ENCODE measurements at places on chromosomes 1 and 21.

DNA sequence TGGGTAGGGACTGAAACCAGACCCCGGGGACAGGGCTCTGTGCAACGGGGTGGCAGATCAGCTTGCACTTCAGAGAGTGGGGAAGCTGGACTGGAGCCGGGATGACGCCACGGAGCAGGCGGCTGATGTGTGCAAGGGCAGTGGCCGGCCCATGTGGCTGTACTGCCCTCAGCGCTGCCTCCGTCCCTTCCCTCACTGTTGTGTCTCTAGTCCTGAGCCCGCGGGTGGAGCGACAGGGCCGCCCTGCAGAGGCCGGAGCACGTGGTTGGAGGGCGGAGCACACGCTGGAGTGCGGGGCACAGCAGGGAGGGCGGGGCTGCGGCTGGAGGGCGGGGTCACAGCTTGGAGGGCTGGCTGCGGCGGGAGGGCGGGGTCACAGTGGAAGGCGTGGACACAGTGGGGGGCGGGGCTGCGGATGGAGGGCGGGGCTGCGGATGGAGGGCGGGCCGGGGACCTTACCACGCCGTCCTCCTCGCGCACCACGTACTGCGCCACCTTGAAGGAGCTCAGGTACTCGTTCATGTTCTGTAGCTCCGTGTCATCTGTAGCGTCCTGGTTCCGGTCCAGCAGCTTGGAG lies 52.4 kb downstream of the CHD5 start:
- DNase-seq = no peak

DNA sequence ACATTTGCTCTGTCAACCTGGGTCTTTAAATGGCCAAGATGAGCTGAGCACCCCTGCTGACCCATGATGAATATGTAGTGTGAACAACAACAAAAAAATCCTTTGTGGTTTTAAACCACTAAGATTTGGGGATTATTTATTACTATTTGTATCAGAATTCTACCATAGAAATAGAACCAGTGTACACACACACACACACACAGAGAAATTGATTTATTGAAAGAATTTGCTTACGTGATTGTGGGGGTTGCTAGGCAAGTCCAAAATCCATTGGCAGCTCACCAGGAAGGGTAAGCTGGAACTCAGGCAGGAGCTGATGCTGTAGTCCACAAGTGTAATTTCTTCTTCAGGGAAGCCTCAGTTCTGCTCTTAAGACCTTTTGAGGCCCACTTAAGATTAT lies 82.5 kb upstream of the MAP1LC3C start:
- no peak for DNase-seq

GRCh38 chr21:19692231-19692630 lies 1288.6 kb upstream of the TMPRSS15 start:
- no peak for DNase-seq

- DNase-seq = no peak
These were observed 24.6 kb downstream of the SYT2 start for GRCh38 chr1:202685641-202686040.

GRCh38 chr1:205284420-205285144 lies 37.0 kb downstream of the NUAK2 start:
- DNase-seq = peak; percentile 91

DNA sequence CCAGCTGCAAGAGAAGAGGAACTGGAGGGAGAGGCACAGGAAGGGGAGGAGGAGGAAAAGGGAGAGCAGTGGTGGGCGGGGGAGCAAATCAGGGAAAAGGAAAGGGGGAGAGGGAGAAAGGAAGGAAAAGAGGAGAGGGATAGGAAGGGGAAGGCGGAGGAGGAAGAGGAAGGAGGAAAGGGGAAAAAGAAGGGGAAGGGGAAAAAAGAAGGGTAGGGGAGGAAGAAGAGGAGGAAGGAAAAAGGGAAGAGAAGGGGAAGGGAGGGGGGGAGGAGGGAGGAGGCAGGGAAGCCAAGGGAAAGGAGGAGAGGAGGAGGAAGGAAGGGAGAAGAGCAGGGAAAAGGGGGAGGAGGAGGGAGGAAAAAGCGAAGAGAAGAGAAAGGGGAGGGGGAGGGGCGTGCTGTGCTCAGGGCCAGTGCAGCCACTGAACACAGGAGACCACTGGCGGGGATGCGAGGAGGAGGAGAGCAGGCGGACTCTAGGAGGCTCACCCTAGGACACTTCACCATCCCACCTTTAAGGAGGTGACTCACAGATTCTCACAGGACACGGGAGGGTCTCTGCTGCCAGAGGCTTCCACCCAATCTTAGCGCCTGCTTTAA lies 33.1 kb downstream of the PGBD5 start:
- no peak for DNase-seq

DNA sequence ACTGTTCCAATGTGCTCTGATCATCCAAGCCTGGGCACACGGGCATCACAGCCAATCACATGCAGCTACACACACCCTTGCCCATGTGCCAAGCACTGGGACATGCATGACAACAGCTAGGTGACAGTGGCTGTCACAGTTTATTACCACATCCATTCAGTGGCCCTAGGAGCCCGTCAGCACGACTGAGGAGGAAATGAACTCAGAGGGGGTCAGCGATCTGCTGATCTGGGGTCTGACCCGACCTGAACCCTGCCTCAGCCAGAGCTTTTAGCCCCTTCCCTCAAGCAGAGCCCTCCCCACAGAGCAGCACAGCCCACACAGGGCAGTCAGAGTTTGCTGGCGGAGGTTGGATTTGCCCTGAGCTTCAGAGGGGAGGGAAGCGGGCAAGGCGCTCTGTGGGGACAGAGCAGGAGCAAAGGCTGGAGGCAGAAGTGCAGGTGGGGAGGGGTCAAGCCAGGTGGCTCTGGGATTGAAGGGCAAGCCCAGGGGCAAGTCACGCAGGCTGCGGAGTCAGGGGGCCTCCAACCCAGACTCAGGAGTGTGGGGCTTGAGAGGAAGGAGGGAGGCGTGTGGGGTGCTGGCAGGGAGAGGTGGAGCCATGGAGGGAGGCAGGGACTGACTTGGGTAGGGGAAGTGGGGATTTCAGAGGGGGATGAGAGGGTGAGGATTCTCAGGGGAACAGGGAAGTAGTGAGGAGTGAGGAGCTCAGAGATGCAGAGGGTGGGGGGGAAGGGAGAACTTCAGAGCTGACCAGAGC lies 10.4 kb downstream of the SH3BGRL3 start:
- DNase-seq = peak; percentile 78

GRCh38 chr1:97004054-97004453 lies 282.5 kb downstream of the PTBP2 start:
- no peak for DNase-seq

DNA sequence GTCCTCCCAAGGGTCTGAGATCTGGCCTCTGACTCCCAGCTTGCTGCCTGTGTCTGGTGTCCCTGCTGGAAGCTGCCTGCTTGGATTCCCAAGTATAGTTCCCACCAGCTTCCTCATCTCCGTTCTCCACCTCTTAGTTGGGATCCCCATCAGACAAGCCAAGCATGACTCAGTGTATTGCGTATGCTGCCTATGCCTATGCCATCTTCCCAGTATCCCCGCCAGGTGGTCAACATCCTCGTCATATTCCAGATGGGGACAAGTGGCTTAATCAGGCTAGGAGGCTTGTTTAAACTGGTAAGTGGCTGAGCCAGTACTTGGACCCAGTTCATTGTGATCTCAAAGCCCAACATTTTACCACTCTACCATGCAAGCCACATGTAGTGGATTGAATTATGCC lies 204.4 kb downstream of the GRIK3 start:
- no peak for DNase-seq

GRCh38 chr21:46376856-46377453 lies 53.0 kb downstream of the PCNT start:
- DNase-seq = no peak

DNA sequence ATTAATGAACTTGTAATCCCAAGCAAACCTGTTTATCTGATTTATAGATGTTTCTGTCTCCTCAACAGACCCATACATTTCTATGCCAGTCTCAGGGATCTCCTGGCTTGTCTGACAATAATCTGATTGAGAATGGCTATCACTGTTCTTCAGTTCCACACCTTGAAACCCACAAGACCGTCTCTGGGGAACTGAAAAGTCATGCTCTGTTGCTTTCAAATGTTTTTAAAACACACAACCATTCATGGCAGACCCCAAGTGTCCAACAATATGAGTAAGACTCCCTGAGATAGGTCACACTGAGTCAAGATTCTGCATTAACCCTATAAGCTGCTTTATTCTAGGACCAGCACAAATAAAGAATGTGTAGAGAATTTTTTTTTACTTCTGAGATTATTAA lies 611.2 kb upstream of the PLXNA2 start:
- no peak for DNase-seq

- DNase-seq = peak; percentile 23
These were observed 110.8 kb downstream of the LACTBL1 start for GRCh38 chr1:22861764-22862440.

DNA sequence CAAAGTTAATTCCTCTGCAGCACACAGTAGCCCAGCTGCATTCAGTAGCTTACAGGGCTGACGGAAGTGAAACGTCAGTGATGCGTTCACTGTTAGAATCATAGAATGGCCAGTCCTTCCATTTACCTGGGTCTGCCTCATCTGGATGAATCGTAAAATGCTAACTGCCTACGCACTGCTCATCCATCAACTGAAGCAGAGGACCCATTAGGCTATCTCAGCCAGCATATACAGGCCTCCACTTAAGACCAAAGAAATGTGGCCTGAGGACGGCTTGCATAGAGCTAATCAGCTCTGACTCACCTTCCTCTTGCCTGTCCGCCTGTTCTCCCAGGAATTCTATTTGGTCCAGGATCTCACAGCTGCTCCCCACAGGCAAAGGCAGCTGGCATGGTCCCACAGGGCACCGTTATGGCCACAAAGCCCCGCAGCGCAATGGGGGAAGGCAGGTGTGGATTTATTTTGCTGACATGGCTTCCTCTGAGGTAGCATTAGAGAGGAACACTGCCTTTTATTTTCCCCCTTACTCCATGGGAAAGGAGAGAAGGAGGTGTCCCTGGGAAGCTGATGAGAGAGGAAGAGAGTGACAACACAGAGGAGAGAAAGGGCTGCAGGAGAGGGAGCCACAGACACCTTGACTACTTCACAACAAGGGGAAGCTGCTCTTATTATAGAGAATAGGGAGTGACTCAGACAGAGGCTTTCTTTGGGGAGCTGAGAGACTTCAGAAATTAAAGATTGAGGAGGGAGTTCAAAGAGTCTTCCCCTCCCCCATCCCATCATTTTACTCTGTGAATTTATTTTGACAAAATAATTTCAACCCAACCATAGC lies 177.6 kb downstream of the HHIPL2 start:
- no peak for DNase-seq

- DNase-seq = peak; percentile 77
These were observed 113.5 kb downstream of the MAP3K21 start for GRCh38 chr1:233440951-233441401.

GRCh38 chr1:90835661-90836344 lies 118.7 kb upstream of the BARHL2 start:
- DNase-seq = no peak

DNA sequence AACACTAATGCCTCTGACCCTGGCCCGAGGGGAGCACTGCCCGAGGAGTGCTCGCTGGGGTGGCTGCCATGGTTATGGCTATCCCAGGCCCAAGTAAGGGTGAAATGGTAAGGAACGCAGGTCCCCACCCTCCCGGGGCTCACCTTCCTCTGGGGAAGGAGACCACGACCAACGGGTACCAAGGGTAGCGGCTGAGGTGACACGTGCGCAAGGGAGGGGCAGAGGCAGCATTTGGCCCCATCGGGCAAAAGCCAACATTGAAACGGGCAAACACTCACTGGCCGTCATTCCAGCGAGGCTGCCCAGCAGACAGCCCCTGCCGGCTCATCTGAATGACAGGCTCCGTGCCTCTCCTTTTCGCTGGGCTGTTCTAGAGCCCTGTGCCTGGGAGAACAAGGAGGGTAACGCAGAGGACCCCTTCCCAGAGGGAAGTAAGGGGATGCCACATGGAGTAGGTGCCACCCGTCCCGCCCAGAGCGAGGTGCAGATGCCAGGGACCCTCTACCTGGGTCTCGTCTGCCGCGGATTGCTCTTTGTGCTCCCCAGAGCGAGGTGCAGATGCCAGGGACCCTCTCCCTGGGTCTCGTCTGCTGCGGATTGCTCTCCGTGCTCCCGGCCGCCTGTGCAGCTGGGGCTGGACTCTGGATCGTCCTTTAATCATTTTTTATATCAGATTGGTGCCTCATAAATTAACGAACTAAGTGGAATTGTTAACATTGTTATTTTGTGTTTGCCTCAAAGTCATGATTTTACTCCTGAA lies 16.2 kb downstream of the ACTRT2 start:
- DNase-seq = no peak

- no peak for DNase-seq
These were observed 202.5 kb upstream of the EDN2 start for GRCh38 chr1:41687007-41687406.

- DNase-seq = no peak
These were observed 167.8 kb upstream of the KLHDC7A start for GRCh38 chr1:18312961-18313360.

- no peak for DNase-seq
These were observed 20.7 kb upstream of the KIF1B start for GRCh38 chr1:10189659-10190058.

DNA sequence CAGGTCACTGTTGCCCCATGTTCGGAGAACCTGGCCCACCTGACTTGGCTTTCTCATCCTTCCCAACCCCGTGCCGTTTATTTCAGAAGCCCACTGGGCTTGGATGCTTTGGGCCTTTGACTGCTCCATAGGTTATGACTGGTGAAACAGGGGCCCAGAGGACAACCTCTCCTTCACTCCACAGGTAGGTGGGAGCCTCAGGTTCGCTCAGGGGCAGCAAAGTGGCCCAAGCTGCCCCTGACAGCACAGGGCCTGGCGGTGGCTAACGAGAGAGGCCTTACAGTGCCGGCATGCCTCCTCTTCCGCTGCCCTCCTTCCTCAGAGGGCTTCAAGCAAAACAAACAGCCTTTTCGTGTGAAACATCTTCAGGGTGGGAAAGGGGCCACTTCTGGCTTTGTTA lies 16.9 kb downstream of the FAM89A start:
- DNase-seq = no peak

GRCh38 chr1:166189126-166189525 lies 22.3 kb upstream of the FAM78B start:
- no peak for DNase-seq

DNA sequence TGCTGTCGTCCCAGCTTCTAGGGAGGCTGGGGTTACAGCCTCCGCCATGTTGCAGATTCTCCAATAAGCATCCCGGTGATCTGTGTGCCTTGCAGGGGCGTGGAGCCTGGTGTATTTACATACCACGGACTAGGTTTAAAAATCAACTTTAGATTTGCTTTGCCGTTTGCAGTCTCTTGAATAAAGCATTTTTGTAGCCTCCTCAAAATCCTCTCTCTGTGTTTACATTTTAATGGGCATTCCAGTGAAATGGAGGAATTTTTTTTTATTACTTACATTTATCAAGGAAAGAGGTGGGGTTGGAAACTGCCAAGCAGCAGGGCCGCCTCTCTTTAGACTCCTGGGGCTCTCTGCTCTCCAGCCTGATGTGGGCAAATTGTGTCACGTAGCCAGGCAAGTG lies 437.5 kb upstream of the VAMP3 start:
- no peak for DNase-seq

DNA sequence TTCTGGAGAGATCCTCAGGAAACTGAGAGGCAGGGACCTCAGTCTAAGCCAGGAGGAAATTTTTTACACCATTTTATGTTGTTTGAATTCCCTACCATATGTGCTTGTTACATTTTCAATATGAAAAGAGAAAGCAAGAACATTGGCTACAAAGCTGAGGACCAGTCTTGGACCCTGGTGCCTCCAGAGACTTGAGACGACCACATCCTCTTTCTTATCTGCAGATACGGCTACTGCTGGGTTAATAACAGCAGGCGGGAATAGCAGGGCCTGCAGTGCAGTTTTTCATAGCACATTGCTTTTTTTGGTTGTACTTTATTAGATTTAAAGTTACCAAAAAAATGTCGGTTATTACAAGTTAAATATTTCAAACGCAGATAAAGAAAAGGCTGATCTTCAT lies 3.9 kb downstream of the KDM4A start:
- peak; percentile 35 for DNase-seq

Measured in KBM-7 (cell line).